ENCODE measurements at places on chromosomes 6 and 20.

GRCh38 chr6:111644893-111645430 is 39.3 kb upstream of the TRAF3IP2 start:
- no peak for DNase-seq

- no peak for DNase-seq
Measured at GRCh38 chr20:47531458-47531857, 29.8 kb downstream of the NCOA3 start.

DNA sequence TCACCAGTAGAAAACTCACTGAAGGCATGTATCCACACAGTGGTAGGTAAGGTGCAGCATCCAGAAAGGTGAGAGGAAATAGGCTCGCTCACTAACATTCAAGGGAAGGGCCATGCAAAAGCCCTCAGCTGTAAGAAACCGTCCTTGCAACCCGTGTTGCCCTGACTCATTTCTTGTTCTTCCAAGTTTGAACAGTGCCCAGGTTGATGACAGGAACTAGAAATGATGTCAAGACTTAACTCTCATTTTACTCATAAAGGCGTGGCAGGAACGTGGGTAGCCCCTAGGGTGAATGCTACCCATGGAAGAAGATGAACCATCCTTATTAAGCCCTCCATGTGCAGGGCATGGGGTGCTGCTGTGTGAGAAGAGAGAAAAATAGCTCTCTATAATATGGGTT is 187.6 kb downstream of the CD83 start:
- DNase-seq: no peak

GRCh38 chr20:48096957-48097890 is 311.9 kb upstream of the SULF2 start:
- DNase-seq: no peak

DNA sequence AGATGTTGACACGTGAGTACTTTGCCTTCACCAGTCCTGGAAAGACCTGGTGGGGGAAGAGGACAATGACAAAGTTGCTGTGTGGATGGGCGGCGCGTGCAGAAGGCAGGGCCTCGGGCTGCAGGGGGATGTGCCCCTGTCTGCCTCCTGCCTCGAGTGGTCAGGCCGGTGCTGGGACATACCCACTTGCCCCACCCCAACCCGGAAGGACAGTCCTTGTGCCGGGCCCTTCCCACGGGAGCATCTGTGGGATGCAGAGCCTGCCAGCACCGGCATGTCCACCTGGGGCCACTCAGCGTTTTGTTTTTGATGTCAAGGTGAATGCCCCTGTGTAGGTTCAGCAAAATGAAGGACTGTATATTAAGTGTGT is 60.5 kb upstream of the BHLHE23 start:
- DNase-seq: no peak

DNA sequence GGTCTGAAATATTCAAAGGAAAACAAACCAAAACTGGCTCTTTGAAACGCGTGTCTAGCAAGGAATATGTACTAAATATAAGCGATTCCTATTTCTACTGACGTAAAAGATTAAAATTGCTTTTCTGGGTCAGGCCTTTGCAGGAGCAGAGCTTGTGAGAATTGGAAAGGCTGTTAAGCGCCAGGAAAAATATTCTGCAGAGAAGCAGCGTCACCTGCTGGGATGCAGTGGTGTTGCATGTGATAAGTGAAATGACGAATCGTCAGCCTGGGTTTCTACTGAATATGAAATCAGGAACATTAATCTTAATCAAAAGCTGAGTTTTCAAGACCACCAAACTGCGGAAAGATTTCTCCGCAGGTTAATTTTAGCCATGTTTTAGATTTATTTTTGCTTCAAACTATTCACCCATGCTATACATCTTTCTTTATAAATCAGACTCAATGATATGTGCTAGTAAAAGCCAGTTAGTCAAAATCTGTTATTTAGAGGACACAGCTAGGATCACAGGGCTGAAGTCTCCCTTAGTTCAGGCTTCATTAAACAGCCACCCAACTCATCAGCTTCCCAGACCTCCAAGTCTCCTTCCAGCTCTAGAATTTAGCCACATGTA is 67.4 kb downstream of the ALDH8A1 start:
- DNase-seq: no peak

Measured in effector CD8-positive, alpha-beta T cell (primary cell).